Mesenteric fat pad (tissue), 1 donor: ENCODE measurements at places on chromosomes 3 and 15. TPM values are rescaled to one million over a fixed set of nuclear protein-coding genes. Genes with fewer than 3 reads are reported as not detected.

GOLGA8B gene
- 39.8 TPM for total RNA-seq

IL20RB gene
- total RNA-seq, result 3.6 TPM

SIDT1 gene
- total RNA-seq, result 1.5 TPM

IGDCC3 gene
- total RNA-seq, result not detected

WDR72 gene
- total RNA-seq, result not detected

CFAP92 gene
- 0.64 TPM for total RNA-seq

FBXO40 gene
- total RNA-seq, result 0.13 TPM

CCDC14 gene
- total RNA-seq, result 18.6 TPM

CSPG4 gene
- 105 TPM for total RNA-seq

MME gene
- total RNA-seq, result 138 TPM

COL7A1 gene
- 0.84 TPM for total RNA-seq

ARPC4 gene
- total RNA-seq, result 151 TPM

RBMS3 gene
- total RNA-seq, result 127 TPM

CHAC1 gene
- total RNA-seq, result 2.4 TPM

P2RY1 gene
- 4.3 TPM for total RNA-seq

SI gene
- 1.0 TPM for total RNA-seq

SHC4 gene
- not detected for total RNA-seq

SLC12A1 gene
- total RNA-seq, result not detected

TMEM45A gene
- 32.0 TPM for total RNA-seq

NDUFB5 gene
- total RNA-seq, result 96.2 TPM

MASP1 gene
- 3.2 TPM for total RNA-seq

GPR160 gene
- total RNA-seq, result 6.4 TPM

MEIS2 gene
- 21.5 TPM for total RNA-seq

SLC22A13 gene
- 1.00 TPM for total RNA-seq

HES1 gene
- 38.9 TPM for total RNA-seq

RSL24D1 gene
- total RNA-seq, result 61.8 TPM

CACNA2D3 gene
- 0.48 TPM for total RNA-seq

ACKR4 gene
- 4.6 TPM for total RNA-seq

CTSH gene
- 67.9 TPM for total RNA-seq

GNAT1 gene
- not detected for total RNA-seq
